ENCODE measurements at places on chromosomes 16 and 17. TPM values are rescaled to one million over a fixed set of nuclear protein-coding genes. Genes with fewer than 3 reads are reported as not detected.

Gene SKAP1
- total RNA-seq = not detected

Gene RNU2-1
- total RNA-seq = not detected

Gene CES4A
- 2.3 TPM for total RNA-seq

Gene EPOP
- 0.83 TPM for total RNA-seq

Gene HOXB1
- not detected for total RNA-seq

Gene KRTAP9-2
- not detected for total RNA-seq

Gene TPSD1
- not detected for total RNA-seq

Gene LRRC75A
- 0.83 TPM for total RNA-seq

Gene KIF2B
- total RNA-seq = not detected

Gene BAIAP2
- total RNA-seq = 9.4 TPM

Gene C16orf74
- 6.9 TPM for total RNA-seq

Gene OTOP3
- total RNA-seq = not detected

Gene NPIPB2
- total RNA-seq = 5.7 TPM

Gene HSD11B2
- not detected for total RNA-seq

Gene CIAPIN1
- 33.8 TPM for total RNA-seq

Gene PDILT
- not detected for total RNA-seq

Gene TUBG1
- 15.2 TPM for total RNA-seq

Gene CUEDC1
- total RNA-seq = 12.1 TPM

Gene CLDN7
- total RNA-seq = 1.6 TPM

Gene KCNJ16
- total RNA-seq = not detected

Gene UTP4
- 16.4 TPM for total RNA-seq

Gene SLC6A2
- total RNA-seq = not detected

Gene GRAP
- total RNA-seq = 0.18 TPM

Gene ZNRF1
- total RNA-seq = 9.6 TPM

Gene DNASE1L2
- 0.43 TPM for total RNA-seq

Gene CD300LB
- total RNA-seq = not detected

Gene ACAP1
- total RNA-seq = 2.1 TPM

Gene ZNF267
- total RNA-seq = 7.5 TPM

Gene FDXR
- 38.4 TPM for total RNA-seq

Gene PRRT2
- total RNA-seq = 1.3 TPM
